ENCODE measurements at places on chromosomes 5 and 9.

- DNase-seq = no peak
Observed at GRCh38 chr5:151223447-151224264, at the start of gene CCDC69. Gene CCDC69, minus strand, starts transcription at chr5:151224092. Its CDS starts 122 bp downstream, at chr5:151223970.

- DNase-seq = no peak
Observed at GRCh38 chr5:158538506-158539074, 561.1 kb downstream of the EBF1 start.

GRCh38 chr9:89553451-89554010 lies 51.3 kb upstream of the GADD45G start:
- no peak for DNase-seq

- no peak for DNase-seq
Observed at GRCh38 chr5:40288800-40289485, 390.8 kb upstream of the PTGER4 start.

GRCh38 chr5:170479484-170479883 lies 24.3 kb upstream of the KCNIP1 start:
- DNase-seq = no peak

- DNase-seq = peak; percentile 77
Observed at GRCh38 chr5:150560401-150561191, 52.7 kb downstream of the NDST1 start.

- DNase-seq = no peak
Observed at GRCh38 chr5:168263121-168263520, 28.3 kb upstream of the WWC1 start.

- DNase-seq = no peak
Observed at GRCh38 chr5:178502401-178503100, 87.6 kb downstream of the COL23A1 start.

DNA sequence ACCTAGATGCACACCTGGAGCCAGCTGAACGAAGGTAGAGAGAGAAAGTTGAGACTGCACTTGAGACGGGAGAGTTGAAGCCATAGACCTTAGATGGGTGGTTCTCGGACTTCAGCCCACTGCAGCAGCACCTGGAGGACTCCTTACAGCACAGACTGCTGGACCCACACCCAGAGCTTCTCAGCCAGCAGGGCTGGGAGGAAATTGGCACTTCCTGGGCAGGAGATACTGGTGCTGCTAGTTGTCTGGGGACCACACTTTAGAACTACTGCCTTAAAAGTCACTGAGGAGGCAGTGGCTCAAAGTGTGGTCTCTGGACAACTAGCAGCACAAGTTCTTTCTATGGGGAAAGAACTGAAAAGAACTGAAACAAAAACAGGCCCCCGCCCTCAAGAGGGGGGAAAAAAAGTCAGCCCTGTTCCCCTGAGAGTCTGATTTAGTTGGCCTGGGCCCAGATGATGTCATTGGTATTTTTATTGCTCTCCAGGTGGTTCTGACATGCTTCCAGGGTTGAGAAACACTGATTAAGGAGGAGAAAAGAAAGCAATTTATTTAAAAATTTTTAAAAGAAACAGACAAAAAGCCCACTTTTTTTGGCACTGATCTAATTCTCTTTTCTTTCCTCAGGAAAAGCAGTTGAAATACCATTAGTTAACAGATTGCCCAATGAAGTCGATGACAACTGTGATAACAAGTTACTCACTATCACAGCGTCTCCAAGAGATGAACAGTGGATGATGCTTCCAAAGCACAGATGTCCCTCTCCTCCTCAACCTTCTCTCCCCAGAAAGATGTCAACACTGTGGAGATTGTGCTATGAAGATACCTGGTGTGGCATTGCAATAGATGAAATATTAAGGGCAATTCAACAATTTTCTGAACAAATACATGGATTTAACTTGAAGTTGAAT lies 73.6 kb upstream of the ADAMTS16 start:
- no peak for DNase-seq

GRCh38 chr9:110807956-110808598 lies 139.5 kb downstream of the MUSK start:
- no peak for DNase-seq

DNA sequence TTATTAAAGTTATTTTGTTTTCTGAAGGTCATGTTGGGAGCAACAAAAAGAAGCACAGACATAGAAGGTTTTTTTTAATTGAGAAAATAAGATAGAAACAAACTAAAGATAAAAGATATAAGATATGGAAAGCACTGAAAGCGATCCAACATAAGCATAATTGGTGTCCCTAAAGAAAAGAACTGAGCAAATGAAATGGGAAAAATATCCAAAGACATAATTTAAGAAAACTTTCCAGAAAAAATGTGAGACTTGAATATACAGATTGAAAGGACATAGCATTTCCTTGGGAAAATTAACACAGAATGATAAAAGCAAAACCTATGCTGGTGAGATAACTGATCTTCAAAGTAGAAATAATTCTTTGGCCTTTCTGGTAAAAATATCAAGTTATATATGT lies 289.3 kb downstream of the KIAA0825 start:
- no peak for DNase-seq

GRCh38 chr5:76544268-76544926 lies 78.8 kb downstream of the F2RL2 start:
- DNase-seq = no peak

- no peak for DNase-seq
Observed at GRCh38 chr5:160165137-160166068, 46.2 kb upstream of the PWWP2A start.

DNA sequence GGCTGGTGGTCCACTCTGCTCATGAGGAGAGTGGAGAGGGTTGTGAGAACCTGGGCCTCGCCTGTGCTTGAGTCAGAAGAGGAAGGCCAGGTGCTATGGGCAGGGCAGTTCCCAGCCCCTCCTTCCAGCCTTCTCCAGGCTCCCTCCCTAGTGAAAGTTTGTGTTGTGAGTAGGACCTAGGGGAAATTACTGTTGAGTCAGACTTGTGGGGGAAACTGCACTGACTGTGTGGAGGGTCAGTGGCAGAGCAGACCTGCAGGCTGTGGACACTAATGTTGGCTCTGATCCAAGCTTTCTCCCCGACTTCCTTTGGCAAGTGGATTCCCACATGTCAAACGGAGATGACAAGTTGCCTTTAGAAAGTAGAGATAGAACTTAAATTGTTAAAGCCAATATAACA lies 102.6 kb downstream of the ARHGAP26 start:
- DNase-seq = no peak

DNA sequence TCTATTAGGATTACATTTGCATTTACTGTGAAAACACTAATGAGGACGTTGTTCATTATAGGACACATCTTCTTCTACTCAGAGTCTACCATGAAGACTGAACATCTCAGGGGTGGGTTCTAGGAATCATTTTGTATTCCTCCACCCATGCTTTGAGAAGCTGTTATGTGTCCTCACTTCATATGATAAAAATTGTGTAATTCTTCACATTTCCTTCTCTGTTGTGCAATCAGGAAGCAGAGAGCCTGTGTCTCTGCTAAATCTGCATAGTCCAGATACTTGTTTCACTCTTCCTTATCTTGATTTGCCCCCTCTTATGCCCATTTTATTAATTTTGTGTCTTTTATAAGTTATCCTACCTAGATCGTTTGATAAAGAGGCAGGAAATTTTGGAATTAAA lies 97.8 kb upstream of the IQGAP2 start:
- no peak for DNase-seq

- DNase-seq = no peak
Observed at GRCh38 chr5:111119856-111120255, 27.7 kb downstream of the WDR36 start.

GRCh38 chr5:28648108-28648507 lies 1609.7 kb upstream of the CDH9 start:
- no peak for DNase-seq

DNA sequence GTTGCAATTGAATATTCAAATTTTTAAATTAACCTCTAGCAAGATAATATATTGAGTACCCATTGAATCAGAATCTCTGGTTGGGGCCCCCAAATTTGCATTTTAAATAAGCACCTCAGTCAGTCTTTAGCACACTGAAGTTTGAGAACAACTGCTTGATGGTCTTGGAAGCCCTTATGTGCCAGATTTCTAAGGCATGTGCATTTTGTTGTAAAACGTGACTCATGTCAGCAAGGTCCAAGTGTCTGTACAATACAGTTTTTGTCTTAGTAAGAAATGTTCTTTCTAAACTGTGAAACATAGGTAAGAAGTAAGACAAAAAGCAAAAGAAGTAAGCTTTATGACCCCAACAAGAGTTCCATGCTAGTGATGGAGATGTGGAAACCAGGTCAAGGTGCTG lies 59.1 kb upstream of the PHF2 start:
- DNase-seq = no peak

GRCh38 chr9:9299134-9299533 lies 1313.7 kb downstream of the PTPRD start:
- DNase-seq = no peak

DNA sequence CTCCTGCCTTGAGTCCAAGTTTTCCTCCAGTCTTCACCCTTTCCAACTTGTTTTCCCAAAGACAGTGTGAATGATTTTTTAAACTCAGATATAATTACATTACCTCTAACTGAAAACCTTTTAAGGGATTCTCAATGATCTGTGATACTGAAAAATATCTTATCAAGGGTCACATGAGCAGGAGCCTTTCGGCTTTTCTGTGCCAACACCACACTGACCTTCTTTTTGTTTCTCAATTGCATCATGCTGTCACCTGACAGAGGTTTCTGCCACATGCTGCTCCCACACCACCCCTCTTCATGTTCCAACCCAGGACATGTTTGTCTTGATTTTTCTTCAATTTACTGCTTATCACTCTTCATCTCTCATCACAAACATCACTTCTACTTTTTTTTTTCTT lies 820.0 kb downstream of the PRELID2 start:
- DNase-seq = no peak

GRCh38 chr9:73596321-73596720 lies 444.7 kb downstream of the ANXA1 start:
- DNase-seq = no peak

- no peak for DNase-seq
Observed at GRCh38 chr9:124423591-124423990, 8.3 kb upstream of the PSMB7 start.

DNA sequence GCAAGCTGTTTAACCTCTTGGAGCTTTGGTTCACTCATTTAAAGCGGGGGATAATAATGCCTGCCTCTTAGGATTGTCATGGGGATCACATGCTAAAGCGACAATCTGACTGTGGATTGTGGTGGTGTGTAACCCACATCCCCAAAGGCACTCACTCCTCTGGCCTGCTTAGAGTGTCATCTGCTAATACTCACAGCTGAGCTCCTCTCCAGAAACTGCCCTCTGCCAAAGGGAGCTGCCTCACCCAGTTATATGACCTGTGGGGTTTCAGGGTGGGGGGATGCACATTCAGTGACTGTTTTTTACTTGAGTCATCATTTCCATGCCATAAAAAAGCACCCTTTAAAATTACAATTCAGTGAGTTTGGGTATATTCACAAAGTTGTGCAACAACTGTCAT lies 110.0 kb upstream of the SPOCK1 start:
- DNase-seq = no peak

GRCh38 chr5:15679161-15679560 lies 179.2 kb downstream of the FBXL7 start:
- no peak for DNase-seq

- DNase-seq = peak; percentile 8
Observed at GRCh38 chr5:116947691-116948528, 373.3 kb upstream of the SEMA6A start.

- no peak for DNase-seq
Observed at GRCh38 chr9:133455936-133456335, 3.8 kb upstream of the CACFD1 start.

- DNase-seq = no peak
Observed at GRCh38 chr9:114606597-114607207, 4.4 kb upstream of the TMEM268 start.

DNA sequence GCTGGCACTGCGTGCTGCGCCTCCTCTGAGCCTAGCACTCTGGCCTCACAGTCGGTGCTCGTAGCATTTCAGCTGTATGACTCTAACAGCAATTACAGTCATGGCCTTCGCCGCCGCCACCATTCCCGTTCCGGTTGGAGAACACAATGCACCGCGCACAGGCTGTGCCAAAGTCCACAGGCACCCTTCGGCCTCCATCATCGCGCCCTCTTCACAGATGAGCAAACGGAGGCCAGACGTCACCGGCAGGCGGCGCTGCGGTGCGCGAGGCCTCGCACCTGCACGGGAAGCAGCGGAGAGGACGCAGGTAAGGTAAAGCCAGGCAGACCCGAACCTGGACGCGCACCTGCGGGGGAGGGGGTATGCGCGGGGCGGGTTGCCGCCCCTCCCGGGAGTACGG lies 128.9 kb downstream of the BARX1 start:
- DNase-seq = no peak

DNA sequence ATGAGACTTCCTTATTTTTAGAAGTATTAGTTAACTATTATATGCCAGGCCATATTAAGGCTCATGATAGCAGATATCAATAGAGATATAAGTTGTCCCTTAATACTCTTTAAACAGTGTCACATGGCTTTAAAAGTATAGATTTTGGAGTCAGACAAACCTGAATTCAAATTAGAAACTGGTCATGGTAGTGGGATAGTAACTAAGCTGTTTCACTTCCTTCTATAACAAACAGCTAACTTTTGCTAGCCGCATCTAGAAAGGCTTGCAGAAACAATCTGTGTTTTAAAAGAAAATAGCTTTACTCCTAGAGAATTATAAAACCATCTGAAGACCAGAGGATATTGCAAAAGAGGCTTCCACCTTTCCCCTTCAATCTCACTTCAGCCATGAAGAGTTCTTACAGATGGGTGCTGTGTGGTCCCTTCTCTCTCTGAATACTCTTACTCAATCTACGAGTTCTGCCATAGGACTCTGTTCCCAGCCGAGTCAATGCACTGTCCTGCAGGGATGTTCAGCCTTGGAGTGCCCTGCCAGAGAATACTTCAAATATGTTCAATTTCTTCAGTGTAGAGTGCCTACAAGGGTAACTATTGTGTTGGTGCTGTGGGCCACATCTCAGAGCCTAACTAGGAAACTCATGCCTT lies 810.2 kb downstream of the EFNA5 start:
- no peak for DNase-seq

DNA sequence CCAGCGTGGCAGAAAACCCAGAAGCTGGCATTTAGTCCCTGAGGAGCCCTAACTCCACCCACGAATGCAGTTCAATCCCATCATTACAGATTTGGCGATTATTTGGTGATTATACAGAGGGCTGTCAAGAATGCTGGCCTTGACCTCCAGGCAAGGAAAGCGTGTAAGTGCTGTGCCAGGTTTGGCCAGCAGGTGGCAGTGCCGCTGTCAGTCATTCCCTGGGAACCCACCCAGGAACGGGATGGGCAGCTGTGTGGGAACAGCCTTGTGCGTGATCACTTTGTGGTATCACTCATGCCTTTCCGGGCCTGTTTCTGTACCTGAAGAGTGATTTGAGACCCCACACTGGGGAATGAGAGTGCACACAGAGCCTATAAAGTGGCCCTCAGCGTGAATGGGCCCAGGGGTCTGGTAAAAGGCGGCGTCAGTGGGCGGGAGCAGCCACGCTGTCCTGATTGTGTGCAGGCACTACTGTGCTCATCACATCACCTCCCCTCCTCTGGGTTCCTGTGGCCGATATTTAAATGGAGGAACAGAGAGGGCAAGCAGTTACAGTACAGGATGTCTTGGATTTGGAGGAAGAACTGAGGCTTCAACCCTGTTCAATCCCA lies 215.6 kb downstream of the ROR2 start:
- DNase-seq = peak; percentile 14

GRCh38 chr9:134545215-134545542 lies 96.4 kb upstream of the COL5A1 start:
- no peak for DNase-seq
